ENCODE measurements at places on chromosomes 5 and 9.

DNA sequence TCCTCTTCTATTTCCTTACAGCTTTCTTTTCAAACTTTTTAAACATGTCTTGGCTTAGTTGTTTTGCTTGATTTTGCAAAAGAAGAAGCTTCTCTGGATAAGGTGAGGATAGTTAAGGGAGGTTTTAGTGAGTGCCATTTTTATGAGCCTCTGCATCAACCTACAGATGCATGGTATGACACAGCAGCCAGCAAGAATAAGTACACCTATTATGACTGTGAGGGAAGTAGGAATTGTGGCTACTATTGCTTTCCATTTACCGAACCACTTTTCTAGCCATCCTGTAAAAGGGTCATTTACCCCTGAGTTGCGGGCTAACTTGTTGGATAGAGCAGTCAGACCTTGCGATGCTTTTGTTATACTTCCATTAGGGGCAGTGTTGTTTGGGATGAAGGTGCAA lies 7.0 kb upstream of the TUT7 start:
- DNase-seq: no peak

DNA sequence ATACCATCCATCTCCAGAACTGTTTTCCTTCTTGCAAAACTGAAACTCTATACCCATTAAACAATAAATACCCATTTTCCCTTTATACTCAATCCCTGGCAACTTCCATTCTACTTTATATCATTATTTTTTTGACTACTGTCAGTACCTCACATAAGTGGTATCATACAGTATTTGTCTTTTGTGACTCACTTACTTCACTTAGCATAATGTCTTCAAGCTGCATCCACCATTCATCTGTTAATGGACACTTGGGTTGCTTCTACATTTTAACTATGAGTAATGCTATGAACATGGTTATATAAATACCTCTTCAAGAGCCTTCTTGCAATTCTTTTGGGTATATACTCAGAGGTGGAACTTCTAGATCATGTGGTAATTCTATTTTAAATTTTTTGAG lies 11.6 kb upstream of the TYRP1 start:
- no peak for DNase-seq

DNA sequence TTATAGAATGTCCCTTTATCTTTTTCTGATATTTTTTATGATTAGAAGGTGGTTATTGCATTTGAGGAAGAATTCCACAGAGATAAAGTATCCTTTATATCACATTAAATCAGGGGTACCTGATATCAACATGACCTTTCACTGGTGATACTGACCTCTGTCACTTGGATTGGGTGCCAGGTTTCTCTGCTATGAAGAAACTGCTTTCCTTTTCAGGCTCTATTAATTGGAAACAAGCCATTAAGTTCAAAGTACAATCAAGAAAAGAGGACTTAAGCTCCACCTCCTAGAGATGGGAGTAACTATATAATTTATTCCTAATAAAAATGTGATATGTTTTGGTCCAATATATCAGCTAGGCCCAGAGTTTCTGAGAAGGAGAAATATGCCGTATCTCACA lies 514.6 kb upstream of the TYRP1 start:
- DNase-seq: no peak

GRCh38 chr9:131518553-131518952 lies 12.5 kb downstream of the UCK1 start:
- DNase-seq: no peak

DNA sequence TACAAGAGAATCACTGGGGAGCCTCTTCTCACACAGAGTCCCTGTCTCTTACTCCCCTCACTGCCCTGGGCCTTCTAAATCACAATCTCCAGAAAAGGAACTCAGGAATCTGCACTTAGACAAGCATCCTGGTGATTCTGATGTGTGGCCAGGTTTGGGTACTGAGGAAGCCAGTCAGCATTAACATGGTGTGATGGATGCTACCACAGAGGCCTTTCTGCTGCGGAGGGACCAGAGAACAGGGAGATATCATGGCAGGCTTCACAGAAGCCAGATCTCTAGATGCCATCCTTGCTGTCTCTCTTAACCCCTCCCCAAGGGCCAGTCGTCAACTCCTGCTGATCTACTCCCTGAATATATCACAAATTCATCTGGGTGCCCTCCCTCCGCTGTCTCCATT lies 1.6 kb downstream of the ANKS6 start:
- no peak for DNase-seq

GRCh38 chr9:131997779-131998178 lies 81.9 kb downstream of the MED27 start:
- no peak for DNase-seq

GRCh38 chr5:78923622-78923970 lies 61.5 kb downstream of the ARSB start:
- no peak for DNase-seq
